ENCODE measurements at places on chromosomes 5 and 9.

- DNase-seq = no peak
Observed at GRCh38 chr5:122183098-122183787, 53.9 kb downstream of the ZNF474 start.

GRCh38 chr9:16884373-16884772, 13.9 kb upstream of the BNC2 start:
- DNase-seq = no peak

GRCh38 chr5:175652741-175653663, 4.9 kb upstream of the HRH2 start:
- no peak for DNase-seq

- DNase-seq = no peak
Observed at GRCh38 chr9:34475097-34475496, 16.5 kb downstream of the DNAI1 start.

DNA sequence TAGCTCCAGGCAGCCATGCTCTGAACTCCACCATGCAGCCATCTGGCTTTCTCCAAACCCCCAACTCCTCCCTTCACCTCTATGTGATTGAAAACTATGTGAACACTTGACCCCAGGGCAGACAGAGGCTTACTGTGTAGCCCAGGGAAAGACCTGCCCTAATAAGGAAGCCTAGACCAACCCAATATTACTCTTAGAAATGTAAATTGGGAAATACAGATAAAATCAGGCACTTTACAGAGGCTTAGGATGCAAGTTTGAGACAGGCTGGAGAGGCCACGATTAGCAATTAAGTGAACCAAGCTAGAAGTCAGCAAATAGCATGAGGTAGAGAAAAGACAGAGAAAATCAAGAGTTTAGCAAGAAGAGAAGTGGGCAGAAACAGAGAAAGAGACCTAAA, 141.7 kb upstream of the ABCA1 start:
- no peak for DNase-seq

GRCh38 chr5:157747766-157748700, 4.5 kb downstream of the LSM11 start:
- no peak for DNase-seq

DNA sequence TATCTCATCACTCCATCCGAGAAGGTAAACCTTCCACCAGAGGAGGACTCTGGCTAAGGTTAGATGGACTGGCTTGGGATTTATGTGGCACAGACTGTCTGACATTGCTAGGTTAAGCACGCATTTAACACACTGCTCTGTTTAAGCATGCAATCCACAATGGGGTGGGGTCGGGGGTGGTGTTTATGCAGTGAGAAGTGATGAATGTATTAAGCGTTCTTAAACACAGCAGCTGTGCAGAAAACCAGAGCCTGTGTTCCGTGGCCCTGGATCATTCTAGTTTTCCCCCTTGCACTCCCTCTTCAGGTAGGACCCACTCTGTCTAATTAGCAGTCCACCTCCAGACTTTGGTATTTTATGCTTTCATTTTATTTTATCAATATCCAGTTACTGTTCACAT, 46.4 kb downstream of the STXBP1 start:
- no peak for DNase-seq

- no peak for DNase-seq
Observed at GRCh38 chr9:90020276-90020871, 415.6 kb downstream of the GADD45G start.

DNA sequence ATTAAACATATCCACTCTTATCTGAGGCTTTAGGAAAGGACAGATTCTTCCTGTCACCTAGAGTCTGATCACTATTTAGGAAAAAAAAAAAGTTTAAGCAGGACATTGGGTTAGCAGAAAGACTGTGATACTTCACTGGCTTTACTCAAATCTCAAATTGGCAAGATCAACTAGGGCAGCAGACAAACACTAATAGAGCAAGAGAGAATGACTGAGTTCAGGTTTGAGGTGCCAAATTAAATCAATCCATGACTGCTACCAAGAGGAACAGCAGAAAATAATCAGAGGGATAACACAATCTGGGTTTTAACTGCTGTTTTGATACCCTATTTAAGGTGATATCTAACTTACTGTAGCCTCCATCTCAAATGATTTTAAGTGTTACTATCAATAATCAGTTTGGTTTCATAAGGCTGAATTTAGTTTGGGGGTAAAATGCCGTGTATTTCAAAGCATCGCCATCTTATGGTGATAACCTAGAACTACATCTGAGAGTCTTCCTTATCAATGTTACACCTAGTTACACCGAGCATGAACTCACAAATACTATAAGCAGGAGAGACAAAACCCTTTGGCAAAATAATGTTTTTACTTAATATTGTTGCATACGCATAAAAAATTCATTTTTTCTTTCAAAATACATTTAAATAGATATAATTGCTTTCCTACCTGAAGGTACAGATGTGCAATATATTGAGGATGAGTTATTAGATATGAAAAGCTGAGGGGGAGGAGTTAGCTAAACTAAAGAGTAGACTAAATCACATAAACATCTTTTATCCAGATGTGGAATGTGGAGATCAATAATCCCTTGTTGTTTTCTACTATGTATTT, 286.4 kb upstream of the CDH12 start:
- no peak for DNase-seq

GRCh38 chr9:19782005-19782404, 6.8 kb downstream of the SLC24A2 start:
- DNase-seq = no peak

GRCh38 chr9:121783111-121783510, 131.7 kb downstream of the DAB2IP start:
- no peak for DNase-seq

- no peak for DNase-seq
Observed at GRCh38 chr9:85009251-85009650, 339.7 kb downstream of the NTRK2 start.

DNA sequence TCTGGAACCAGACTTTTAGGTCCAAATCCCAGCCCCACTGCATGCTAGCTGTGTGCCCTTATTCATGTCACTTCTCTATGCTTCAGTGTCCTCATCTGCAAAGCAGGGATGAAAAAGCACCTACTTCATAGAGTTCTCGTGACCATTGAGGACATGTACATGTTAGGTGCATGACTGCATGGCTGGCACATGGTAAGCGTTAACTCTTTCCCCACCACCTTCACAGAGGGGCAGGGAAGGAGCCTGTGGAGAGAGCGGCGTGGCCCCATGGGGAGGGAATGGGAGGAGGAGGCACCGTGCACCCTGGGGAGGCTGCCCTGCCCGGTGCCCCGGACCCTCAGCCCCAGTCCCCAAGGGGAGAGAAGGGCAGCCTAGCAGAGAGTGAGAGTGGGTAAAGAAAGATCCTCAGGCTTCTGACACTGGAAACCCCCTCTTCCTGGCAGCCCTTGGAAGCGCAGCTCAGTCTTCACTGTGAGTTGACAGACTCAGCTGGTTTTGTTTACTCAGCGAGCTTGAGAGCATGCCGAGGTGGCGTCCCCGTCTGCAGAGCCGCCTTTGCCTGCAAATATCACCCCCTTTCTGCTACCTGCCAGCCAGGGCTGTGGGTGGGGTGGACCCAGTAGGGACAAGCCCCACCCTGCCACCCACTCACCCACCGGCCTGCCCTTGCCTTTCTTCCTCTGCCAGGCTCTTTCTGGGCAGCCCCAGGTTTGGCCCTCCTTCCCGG, 10.6 kb upstream of the ANGPTL2 start:
- no peak for DNase-seq

- DNase-seq = no peak
Observed at GRCh38 chr5:76162335-76162734, 79.2 kb downstream of the SV2C start.

GRCh38 chr5:166648736-166649135, 1642.7 kb upstream of the WWC1 start:
- no peak for DNase-seq

GRCh38 chr5:6900247-6901227, 187.3 kb downstream of the TENT4A start:
- DNase-seq = no peak

- DNase-seq = no peak
Observed at GRCh38 chr5:140570488-140570887, 5.9 kb downstream of the SLC35A4 start.
